ENCODE measurements at places on chromosomes 16 and 17. TPM values are rescaled to one million over a fixed set of nuclear protein-coding genes. Genes with fewer than 3 reads are reported as not detected.

GRCh38 chr17:8117980-8118768 lies at the start of gene ALOXE3:
TSS of gene ALOXE3 (minus strand) at chr17:8118514. CDS start at chr17:8117990, 524 bp downstream.
- DNase-seq: no peak

DNA sequence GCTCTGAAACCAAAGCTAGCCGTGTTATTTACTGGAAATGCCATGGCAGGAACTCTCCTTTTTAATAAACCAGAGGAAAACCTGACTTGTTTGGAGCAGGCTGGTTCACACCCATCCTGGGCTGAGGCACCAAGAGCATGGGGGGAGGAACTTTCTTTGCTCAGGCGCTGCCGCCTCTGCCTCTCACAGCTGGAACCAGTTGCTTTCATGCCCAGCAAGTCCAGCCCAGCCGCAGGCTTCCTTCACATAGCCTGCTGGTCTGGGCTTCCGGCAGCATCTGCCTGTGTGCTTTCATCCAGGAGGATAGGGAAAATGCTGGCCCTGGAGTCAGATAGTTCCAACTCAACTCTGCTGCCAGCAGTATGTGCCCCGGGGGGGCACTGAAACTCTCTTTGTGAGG lies 88.1 kb upstream of the ASIC2 start:
- DNase-seq: no peak

DNA sequence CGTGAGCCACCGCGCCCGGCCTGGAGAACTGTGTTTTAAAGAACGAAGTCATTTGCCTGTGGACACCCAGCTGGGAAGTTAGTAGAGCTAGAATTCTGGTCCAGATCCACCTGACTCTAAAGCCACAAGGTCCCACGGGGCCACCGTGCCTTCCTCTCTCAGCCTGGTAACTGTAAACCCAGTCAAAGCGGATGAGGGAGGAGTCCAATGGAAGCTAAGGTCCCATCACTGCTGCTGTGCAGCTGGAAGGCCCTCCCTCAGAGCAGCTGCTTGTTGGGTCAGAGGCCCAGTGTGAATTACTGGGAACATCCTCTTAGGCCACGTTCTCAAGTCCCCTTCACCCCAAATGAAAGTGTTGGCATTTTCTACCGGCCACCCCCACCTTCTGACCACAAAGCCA lies 48.8 kb upstream of the CACNG5 start:
- no peak for DNase-seq

DNA sequence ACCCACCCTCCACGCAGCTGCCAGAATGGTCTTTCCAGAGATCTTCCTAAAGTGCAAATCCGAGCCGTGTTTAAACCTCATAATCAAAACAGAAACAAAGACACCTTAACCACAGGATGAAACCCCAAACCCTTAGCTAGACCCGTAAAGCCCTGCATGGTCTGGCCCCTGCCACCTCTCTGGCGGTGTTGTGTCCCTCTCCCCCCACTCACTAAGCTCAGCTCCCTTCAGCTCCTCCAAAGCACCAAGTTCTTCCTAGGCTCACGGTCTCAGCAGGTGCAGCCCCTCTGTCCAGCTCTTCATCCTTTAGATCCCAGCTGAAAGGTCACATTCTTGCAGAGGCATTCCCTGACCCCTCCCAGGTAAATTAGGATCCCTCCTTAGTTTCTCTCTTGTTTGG lies 4.4 kb upstream of the NXPH3 start:
- DNase-seq: no peak

DNA sequence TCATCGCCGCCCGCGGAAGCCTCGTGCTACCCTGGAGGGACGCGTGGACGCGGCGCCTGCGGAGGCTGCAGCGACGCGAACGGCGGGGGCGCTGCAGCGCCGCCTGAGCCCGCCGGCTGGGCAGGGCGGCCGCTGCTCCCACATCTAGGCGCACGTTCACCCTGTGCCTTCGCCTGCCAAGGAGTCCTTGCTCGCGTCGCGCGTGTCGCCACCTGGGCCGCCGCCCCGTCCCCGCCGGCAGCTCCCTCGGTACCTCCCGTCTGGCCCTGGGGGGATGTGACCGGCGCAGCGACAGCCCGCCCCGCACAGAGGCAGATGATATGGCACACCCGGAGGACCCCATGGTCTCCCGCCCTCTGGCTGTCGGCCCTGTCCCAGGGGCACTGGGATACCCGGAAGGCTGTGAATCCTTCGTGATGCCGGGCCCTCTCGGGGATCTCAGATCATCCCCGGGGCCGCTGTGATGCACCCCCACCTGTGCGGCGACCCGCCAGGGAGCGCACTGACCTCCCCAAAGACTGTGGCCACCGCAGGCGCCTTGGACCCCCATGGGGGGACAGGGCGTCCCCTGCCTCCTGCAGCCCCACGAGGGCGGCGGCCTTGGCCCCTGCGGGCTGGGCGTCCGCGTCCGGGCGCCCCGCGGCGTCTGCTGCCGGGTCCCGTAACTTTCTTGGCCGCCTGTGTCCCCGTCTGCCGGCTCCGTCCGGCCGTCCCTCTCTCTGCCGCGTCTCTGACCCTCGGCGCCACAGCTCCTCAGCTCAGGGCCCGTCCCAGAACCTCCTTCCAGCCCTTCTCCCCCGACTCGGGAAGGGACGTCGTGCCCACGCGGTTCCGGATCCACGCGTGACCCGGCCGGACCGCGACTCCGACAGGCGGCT lies 689 bp upstream of the TBC1D24 start:
- no peak for DNase-seq

- no peak for DNase-seq
Observed at GRCh38 chr17:73703917-73704316, 59.7 kb upstream of the SDK2 start.

- DNase-seq: no peak
Observed at GRCh38 chr16:11996433-11997330, 20.1 kb downstream of the SNX29 start.

DNA sequence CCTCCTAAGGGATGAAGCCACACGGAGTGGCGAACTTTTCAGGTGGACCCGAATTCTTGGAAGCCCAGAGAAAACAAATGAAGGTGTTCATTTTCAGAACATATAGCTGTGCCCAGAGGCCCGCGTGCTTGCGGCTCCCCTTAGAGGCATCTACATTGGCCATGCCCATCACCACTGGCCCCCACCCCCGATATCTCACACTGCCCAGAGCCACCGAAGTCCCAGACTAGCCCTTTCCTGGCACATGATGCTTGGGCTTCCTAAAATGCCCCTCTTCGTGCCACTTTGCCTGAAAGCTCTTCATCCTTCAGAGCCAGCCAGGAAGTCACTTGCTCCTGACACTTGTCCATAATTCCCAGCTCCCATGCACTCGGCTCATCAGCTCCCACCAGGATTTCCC lies 2.1 kb upstream of the HEXIM1 start:
- DNase-seq: no peak

- DNase-seq: no peak
Observed at GRCh38 chr17:14458724-14459123, 157.8 kb downstream of the HS3ST3B1 start.

DNA sequence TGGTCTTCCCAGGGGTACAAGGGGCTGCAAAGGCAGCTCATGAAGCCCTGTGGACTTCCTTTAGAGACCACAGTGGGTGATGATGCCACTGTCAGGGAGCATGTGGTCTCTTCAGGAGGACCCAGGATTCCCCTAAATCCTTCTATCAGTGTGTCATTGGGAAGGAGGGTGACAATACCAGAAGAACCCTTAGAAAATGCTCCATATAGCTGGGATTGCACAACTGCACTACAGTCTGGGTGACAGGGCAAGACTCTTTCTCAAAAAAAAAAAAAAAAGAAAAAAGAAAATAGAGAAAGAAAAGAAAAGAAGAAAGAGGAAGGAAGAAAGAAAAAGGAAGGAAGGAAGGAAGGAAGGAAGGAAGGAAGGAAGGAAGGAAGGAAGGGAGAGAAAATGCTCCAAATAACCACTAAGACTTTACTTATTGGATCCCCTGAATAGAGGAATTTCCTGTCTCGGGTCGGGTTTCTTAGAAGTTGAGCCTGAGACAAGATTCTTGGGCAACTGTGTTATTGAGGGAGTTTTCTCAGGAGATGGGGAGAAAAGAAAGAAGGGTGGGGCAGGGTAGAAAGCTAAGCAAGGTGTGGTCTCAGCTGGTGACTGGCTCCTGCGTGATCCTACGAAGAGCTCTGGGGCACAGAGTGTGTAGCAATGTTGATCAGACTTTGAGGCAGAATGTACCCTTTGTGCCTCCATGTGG lies 83.1 kb upstream of the DNAH9 start:
- DNase-seq: no peak

DNA sequence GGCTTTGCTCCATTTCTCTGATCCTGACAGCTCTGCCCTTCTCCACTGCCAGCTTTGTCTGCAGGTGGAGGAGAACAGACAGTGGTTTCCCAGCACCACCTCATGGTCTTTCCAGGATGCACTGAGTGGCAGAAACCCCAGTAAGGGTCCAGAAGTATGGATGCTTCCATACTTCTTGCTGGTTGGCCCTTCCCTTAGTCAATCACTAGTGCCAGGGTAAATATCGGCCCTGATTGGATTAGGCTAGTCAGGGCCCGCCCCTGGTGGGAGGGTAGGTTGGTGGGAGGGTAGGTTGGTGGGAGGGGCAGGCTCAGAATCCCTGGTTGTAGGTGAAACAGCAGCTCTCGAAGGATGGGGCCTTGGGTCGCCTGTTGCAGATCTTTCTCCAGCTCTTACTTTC lies 10.2 kb downstream of the RNF213 start:
- DNase-seq: no peak

- DNase-seq: no peak
Observed at GRCh38 chr16:1464196-1464893, 10.5 kb downstream of the CLCN7 start.

- no peak for DNase-seq
Observed at GRCh38 chr17:80970044-80970761, 21.4 kb upstream of the CHMP6 start.

- no peak for DNase-seq
Observed at GRCh38 chr16:56199164-56199563, 7.9 kb downstream of the GNAO1 start.

DNA sequence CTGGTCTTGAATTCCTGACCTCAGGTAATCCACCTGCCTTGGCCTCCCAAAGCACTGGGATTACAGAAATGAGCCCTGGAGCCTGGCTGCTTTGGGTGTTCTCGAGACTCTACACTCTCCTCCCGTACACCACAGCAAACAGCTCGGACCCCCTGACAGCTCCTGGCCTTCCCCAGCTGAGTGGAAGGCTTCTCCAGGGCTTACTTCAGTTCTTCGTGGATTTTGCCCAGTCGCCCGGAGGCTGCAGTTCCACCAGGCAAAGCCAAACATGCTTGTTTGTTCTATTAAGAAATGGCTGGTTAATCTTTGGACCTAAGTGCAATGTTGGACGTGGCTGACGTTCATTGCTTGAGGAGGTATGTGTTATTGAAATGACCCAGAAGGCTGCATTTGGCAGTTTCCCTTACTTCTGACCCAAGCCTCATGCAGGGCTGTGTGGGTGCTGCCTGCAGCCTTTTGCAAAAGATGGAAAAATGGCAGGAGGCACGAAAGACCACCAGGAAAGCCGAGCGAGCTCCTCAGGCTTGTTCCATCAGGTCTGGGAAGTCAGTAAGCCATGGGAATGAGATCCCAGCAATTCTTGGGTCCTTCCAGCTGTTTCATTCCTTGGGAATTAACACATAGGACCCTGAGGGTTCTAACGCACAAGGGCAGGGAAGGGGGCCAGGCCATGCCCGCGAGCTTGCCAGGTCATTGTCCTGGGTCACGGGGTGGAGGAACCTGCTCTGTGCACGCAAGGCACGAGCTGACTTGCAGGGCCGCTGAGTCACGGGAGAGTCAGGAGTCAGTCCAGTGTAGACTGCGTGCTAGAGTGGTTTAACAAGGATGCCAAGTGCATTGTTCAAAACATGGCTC lies 23.9 kb upstream of the KLHDC4 start:
- DNase-seq: no peak

GRCh38 chr17:80117491-80118401 lies 16.4 kb downstream of the GAA start:
- DNase-seq: no peak

DNA sequence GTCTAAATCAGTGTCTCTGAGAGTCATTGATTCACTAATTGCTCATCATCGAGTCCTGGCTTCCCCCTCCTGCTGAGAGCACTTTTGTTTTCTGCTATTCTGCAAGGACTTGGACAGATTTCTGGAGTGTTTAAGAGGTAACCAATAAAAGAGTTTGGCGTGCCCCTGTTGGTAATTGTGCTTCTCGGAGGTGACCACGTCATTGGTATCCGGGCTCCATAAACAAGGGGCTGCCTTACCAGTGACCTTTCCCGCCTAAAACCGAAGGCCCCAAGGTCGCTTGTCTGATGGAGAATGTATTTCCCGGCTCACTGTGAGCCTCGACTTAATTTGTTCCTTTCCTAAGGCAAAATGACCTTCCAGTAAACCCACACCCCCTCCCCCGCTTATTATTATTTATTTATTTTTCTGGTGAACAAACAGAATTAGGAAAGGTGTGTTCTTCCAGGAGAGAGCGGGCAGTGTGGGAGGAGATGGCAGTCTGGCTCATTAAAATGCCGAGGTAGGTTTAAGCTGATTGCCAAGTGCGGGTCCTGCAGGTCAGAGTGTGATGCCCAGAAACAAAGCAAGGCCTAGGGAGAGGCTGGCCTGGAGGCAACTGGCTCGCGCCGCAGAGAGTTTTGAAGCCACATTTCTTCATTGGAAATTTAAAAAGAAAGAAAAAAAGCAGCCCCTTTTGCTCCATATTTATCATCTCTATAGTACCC lies 30.2 kb downstream of the MSI2 start:
- DNase-seq: no peak

DNA sequence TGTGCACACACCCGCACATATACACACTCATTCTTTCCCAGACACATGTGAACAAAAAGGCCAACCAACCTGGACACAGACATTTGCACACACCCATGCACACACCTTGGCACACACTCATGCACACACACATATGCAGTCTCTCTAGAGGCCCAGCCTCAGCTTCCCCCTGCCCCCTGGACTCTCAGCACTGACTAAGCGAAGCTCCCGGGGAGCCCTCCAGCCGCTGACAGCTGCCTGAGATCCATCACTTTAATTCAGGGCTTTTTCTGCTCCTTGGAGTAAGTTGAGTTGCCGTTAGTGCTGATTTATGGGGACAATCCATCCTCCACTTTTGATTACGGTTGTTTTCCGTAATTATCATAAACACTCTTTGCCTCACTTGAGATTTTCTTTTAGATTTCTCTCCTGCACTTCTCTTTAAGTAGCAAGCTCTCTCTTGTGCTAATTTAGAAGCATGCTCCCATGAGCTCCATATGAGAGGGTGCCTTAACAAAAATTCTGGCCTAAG lies 158.6 kb upstream of the CDC42EP4 start:
- DNase-seq: no peak

DNA sequence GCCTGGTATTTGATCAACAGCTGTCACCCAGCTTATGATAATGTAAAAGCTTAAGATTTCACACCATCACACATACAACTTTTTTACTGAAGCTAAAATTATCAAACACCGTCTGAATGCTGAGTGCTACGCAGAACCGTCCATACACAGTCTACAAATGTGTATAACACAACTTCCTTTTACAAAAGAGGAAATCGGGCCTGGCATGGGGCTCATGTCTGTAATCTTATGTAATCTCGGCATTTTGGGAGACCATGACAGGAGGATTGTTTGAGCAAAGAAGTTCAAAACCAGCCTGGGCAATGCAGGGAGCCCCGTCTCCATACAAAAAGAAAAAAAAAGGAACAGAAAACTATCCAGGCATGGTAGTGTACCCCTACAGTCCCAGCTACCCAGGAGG lies 19.6 kb upstream of the QRICH2 start:
- DNase-seq: no peak

The PERCC1 gene
- polyA plus RNA-seq: 0.20 TPM

The C17orf107 gene
- polyA plus RNA-seq: 1.3 TPM

The RBFOX1 gene
- 59.9 TPM for polyA plus RNA-seq

The PRR14 gene
- polyA plus RNA-seq: 20.3 TPM

The PIK3R5 gene
- polyA plus RNA-seq: 1.3 TPM

The PLA2G10 gene
- polyA plus RNA-seq: 0.47 TPM

The CUEDC1 gene
- polyA plus RNA-seq: 48.8 TPM

The HSF5 gene
- 0.04 TPM for polyA plus RNA-seq

The TBC1D3D gene
- polyA plus RNA-seq: 1.3 TPM

The PNMT gene
- polyA plus RNA-seq: 4.8 TPM

The MRPL10 gene
- polyA plus RNA-seq: 59.2 TPM

Data from forelimb muscle (tissue), 1 donor.